ENCODE measurements at places on chromosomes 16 and 17.

GRCh38 chr17:7843536-7844291 is 9.7 kb downstream of the KDM6B start:
- peak; percentile 55 for DNase-seq

DNA sequence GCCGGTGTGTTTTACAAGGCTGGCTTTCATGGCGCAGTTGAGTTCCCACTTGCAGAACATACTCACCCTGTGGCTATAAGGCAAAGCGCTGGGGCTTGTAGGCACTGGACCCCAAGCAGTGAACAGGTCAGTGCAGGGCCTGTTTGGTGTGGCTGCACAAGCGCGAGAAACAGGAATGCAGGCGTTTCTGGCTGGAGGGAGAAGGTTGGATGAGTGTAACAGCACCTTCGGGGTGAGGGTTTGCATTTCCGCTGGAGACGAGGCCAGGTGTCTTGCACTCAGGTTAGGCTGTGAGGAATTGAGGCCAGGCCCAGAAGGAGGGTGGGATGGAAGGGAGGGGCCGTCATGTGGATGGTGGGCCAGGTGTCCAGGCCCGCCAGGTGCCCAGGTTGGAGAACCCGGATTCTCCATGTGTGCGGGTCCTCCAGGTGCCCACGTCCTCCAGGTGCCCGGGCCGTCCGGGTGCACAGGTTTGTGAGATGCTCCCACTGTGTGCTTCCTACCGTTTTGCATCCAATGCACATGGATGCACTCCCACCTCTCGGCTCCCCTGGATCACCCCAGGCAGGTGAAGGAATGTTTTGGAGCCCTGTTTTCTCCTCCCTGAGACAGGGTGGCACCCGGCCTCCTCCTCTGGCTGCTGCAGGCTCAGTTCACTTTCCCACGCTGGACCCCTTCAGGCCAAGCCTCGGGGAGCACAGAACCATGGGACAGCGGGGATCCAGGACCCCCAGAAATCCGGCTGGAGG is 46.0 kb downstream of the SLC7A5 start:
- no peak for DNase-seq

DNA sequence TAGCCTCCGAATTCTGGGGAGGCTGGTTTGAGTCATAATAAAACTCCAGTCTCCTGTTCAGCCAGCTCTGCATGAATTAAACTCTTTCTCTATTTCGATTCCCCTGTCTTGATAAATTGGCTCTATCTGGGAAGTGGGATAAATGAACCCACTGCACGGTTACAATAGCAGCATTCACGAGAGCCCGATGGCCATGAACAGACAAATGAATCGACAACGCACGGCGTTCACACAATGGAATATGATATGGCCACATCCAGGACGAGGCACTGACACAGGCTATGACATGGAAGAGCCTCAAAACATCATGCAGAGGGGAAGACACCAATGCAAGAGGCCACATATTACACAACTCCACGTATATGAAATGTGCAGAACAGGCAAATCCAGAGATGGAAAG is 5.6 kb upstream of the CARD14 start:
- DNase-seq, result no peak

GRCh38 chr17:57090560-57091185 is 5.6 kb downstream of the AKAP1 start:
- DNase-seq, result no peak

- peak; percentile 5 for DNase-seq
Measured at GRCh38 chr16:71537643-71538042, 11.4 kb downstream of the CHST4 start.

GRCh38 chr16:25925421-25925820 is 233.7 kb downstream of the HS3ST4 start:
- DNase-seq, result no peak

DNA sequence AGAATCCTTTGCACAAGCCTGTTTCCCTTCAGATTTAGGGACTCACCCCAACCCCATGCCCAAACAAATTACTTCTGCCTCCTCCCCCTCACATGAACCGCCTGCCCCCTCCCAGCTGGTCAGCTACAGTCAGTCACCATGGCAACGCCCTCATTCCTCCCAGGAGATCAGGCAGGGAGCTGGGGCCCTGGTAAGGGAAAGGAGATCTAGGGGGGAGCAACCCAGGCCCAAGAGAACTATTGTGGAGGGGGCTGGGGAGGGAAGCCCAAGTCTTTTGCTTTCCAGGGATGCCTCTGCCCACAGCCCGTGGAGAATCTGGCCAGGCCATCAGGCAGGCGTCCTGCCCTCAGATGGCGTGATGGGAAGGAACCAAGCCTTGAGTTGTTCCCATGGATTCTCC is 2.8 kb downstream of the FAM171A2 start:
- peak; percentile 71 for DNase-seq

DNA sequence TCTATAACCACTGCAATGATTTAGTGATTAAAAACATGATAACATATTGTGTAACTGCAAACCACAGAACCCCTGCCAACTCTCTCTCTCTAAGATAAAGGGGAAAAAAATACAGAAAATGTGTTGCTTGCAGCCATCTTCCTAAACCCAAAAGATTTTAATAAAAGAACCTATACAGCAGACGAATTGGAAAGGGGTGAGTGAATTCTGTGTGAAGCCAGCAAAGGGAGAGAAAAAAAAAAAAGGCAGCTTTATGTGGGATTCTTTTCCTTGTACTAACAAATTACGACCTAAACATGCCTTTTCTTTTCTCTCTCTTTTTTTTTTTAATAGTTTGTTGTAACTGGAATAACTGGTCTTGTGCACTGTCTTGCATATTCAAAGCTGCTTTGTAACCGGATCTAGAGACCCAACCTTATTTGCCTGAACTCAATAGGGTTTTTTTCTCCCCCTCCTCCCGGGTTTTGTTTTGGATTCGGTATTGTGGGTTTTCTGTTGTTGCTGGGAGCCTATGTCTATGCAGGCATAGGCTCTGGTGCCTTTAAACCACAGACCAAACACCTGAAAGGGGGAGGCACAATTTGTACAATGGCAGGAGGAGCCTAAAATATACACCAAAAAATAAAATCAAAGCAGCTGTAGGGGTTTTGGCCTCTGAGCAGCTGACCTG is 7.0 kb upstream of the ZFHX3 start:
- no peak for DNase-seq

GRCh38 chr16:83310816-83311215 is 497.0 kb upstream of the HSBP1 start:
- no peak for DNase-seq

GRCh38 chr16:10971560-10971961 is 27.2 kb downstream of the CLEC16A start:
- peak; percentile 79 for DNase-seq

- DNase-seq, result no peak
Measured at GRCh38 chr17:21213638-21214014, 335 bp downstream of the TMEM11 start.

DNA sequence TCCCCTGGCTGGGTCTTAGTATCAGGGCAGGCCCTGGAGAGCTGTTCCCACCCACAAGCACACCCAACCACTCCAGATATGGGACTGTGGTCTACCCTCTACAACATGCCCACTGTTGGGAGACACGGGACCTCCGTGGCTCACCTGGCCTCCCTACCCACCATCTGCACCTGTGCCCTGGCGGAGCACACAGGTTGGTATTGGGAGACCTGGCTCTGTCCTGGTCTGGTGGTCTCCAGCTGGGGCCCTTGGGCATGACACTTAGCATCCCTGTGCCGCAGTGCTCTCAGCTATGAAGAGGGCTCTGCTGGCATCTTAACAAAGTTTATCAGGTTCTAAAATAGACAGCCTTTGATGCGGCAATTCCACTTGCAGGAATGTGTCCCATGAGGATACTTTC is 5.8 kb downstream of the C16orf95 start:
- no peak for DNase-seq

Data from cerebellum (tissue), 4 donors.